ENCODE measurements at places on chromosomes 6 and 20.

- DNase-seq: peak; percentile 68
Observed at GRCh38 chr20:13788167-13788834, 3.5 kb downstream of the NDUFAF5 start.

GRCh38 chr6:16503970-16504415, 257.3 kb downstream of the ATXN1 start:
- DNase-seq: peak; percentile 49

DNA sequence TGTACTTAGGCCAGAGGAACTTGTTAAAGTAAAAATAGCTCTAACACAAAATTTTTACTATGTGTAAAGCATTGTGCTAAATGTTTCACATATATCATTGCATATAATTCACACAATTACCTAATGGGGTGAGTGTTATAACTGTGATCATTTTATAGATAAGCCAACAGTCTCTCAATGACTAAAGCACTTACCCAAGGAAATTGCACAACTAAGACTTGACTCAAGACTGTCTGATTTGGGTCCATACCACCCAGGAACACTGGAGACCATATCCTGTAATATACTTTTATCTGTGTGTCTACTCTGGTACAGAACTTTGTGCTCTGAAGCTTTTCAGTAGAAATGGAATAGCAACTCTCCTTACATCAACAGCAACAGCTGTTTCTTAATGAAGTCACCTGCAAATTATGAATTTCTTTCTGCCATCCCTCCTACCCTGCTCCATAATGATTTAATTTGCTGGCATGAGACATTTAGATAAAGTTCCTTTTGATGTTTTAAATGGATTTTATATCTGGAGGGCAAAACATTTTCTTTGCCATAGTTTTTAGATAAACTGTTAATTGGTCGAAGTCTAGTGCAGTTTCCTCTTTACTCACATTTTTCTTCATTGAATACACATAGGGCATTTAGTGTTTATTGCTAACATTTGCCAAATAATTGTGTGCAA, 47.5 kb downstream of the TSPYL4 start:
- DNase-seq: no peak

DNA sequence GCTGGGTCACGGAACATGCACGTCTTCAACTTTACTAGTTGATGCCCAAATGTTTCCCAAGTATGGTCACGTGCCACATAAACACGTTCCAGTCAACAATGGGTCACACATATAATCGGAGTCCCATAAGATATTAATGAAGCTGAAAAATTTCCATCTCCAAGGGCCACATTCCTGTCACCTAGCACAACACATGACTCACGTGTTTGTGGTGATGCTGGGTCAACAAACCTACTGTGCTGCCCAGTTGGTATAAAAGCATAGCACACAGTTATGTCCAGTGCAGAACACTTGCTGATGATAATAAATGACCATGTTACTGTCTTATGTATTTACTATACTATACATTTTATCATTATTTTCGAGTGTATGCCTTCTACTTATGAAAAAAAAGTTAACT, 68.0 kb upstream of the INSM1 start:
- DNase-seq: no peak

DNA sequence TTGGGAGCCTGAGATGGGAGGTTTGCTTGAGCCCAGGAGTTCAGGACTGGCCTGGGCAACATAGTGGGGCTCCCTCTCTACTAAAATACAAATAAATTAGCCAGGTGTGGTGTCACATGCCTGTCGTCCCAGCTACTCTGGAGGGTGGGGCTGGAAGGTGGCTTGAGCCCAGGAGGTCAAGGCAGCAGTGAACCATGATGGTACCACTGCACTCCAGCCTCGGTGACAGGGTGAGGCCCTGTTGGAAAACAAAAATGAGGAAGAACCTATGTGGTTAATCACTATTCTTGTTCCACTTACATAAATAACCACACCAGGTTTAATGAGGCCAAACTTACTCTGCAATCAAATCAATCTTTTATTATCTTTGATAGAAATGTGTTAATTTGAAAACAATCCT, 5.4 kb downstream of the PPDPF start:
- DNase-seq: no peak

DNA sequence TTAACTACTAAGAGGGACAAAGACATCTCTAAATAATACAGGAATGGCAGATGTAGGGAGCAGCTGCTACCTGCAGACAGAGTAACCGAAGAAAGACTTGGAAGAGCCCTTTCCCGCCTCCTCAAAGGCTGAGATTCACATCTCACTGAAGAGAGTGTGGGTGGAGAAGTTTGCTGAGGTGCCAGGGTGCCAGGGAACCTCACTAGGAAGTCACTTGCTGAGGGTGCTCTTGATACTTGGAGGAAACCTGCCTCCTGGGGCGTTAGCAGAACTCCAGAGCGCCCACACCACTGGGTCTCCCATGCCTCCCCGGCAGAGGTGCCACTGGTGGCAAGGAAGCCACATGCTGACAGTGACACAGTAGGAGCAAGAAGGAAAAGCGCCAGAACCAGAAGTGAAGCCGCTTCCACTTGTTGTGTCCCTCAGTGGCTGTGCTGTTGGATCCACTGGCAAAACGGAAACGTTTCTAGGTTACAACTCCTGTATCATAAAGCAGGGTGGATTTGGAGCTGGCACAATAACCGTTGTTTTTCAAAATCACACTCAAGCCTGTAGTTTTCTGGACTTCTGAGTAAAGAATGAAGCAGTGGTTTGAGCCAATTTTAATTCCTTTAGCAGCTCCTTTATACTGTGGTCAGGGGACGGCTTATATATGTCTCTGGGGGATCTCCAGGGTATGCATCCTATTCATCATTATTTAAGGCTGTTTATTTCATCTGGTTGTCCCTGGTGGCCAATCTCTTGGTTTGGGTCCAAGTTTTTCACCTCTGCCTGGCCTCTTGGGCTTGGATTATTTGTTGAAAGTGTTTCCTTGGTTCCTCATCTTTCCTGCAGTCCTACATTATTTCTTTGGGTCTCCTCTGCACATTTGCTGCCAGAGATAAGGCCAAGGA, 64.5 kb downstream of the CDC5L start:
- DNase-seq: no peak

GRCh38 chr20:44342248-44342647, 5.4 kb downstream of the R3HDML start:
- DNase-seq: no peak

DNA sequence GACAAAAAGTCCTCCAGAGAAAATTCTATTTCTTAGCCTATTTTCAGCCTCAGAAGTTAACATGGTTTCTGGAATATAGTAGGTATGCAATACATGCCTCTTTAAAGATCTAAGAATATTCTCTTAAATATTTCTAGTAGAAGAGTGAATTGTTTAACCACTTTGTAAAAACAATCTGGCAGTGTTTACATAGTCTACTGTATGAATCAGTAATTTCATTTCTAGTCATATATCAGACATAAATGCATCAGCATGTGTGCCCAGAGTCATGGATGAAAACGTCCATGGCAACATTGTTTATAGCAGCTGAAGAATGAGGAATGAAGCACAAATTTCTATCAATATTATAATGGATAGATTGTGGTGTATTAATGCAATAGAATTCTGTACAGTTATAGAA, 124.9 kb downstream of the NKAIN2 start:
- no peak for DNase-seq

- DNase-seq: peak; percentile 70
Observed at GRCh38 chr6:33771146-33772081, 17.5 kb downstream of the LEMD2 start.

DNA sequence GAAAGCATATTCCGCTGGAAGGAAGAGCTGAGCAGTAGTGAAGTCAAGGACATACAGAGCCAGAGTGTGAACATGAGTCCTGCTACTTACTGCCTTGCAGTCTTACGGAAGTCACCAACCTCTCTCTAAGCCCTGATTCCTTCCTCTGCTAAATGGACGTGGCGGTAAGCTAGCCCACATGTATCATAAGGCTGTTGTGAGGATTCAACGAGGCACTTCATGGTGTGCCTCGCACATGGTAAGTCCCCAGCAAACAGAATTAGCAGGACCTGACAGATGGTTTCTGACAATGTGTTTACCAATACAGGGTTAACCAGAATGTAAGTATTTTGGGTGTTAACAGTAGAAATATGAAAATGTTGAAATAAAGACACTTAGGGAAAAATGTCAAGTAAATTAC, 93.2 kb downstream of the IRF4 start:
- DNase-seq: no peak

GRCh38 chr6:170307080-170307545, 555 bp downstream of the FAM120B start:
- no peak for DNase-seq

GRCh38 chr6:28719275-28719940, 193.7 kb downstream of the GPX5 start:
- peak; percentile 59 for DNase-seq

GRCh38 chr20:57594092-57594951, 25.9 kb downstream of the ZBP1 start:
- peak; percentile 67 for DNase-seq

DNA sequence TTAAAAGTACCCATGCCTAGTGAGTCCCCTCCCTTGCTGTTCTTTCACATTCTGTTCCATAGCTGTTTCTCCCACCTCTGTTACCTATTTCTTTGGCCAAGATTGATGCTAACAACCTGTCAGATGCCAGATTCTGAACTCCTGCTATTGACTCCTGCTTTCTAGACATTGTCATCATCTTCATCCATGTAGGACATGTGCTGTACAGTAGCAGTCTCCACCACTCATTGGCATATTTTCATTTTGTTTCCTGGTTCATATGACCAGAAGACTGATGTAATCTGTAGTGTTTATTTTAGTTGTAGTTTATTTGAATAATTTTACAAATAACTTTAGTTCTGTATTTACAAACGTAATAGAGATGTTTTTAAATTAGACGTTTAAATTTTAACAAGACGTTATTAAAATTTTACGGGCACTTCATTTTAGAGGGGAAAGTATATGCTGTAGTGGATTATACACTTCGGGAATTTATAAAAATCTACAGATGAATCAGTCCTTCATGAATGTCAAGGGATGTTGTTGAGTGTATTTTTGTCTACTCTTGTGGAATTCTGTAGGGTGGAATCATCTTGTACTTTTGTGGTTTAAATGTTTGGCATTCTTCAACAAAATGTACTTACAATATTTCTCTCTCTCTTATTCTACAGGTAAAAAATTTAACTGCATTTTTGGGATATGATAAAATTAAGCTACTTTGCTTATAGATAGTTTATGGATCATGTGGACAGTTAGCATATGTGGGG, 34.1 kb downstream of the TRMT11 start:
- DNase-seq: no peak

DNA sequence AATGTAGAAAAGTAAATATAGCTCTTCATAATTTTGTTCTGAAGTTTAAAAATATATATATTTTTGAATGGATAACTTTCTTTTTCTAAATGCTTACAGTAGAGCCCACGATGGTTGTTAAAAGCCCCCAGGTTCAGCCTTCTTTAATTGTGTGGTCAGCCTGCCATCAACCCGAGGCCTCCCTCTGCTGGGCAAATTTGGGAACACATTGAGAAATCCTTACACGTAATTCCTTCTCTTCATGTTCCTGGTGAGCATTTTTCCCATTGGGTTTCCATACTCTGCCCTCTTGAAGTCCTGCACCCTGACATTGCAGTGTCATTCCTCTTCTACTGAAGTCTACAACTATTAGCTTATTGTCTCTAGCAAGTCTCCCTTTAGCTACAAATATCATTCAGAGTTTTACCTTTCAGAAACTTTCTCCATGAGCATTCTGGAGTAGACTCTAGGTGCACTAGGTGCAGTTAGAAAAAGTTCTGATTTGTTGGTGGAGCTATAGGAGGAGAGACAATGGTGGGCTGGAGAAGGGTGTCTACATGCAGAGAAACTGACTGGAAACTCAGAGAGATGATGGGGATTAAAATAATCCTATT, 40.6 kb downstream of the TRIM38 start:
- DNase-seq: peak; percentile 63

- peak; percentile 20 for DNase-seq
Observed at GRCh38 chr6:88761237-88762031, 202.0 kb downstream of the RNGTT start.

DNA sequence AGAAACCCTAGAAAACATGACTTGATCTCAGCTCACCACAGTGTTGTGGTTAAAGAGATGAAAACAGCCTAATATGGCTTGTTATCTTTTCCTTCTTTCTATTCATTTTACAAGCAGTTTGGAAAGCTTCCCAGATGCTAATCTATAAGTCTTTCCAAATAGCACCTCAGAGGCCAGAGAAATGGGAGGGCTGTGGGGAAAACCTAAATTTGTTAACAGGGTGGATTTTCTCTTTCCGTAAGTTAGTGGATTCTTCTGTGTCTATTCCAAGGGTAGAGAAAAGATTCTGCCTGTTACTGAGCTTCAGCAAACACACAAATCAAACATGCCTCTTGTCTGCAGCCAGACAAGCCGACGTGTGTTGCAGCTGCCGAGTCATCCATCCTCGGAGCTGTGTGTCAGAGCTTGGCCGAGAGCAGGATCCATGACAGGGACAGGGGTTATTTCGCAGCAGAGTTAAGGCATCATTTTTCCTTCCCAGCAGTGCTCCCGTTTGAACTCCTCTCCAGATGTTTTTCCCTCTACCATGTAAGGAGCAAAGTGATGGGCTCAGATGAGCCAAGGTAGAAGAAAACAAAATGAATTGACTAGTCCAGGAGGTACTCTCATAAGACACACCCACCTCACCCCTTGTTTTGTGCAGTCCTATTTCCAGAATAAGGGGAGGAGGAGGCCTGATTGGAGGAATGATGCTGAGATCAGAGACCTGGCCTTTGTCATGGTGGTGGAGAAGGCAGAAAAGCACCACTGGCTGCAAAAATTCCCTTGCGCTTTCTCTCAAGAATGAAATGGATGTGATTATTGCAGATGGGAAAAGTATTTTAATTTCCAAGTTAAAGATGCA, 560.0 kb downstream of the C6orf118 start:
- no peak for DNase-seq

GRCh38 chr6:60643870-60644269, 1642.2 kb downstream of the KHDRBS2 start:
- DNase-seq: no peak

GRCh38 chr20:24619212-24619611, 149.8 kb downstream of the SYNDIG1 start:
- DNase-seq: no peak

GRCh38 chr20:35232575-35232974, 6.1 kb downstream of the MMP24 start:
- DNase-seq: no peak

DNA sequence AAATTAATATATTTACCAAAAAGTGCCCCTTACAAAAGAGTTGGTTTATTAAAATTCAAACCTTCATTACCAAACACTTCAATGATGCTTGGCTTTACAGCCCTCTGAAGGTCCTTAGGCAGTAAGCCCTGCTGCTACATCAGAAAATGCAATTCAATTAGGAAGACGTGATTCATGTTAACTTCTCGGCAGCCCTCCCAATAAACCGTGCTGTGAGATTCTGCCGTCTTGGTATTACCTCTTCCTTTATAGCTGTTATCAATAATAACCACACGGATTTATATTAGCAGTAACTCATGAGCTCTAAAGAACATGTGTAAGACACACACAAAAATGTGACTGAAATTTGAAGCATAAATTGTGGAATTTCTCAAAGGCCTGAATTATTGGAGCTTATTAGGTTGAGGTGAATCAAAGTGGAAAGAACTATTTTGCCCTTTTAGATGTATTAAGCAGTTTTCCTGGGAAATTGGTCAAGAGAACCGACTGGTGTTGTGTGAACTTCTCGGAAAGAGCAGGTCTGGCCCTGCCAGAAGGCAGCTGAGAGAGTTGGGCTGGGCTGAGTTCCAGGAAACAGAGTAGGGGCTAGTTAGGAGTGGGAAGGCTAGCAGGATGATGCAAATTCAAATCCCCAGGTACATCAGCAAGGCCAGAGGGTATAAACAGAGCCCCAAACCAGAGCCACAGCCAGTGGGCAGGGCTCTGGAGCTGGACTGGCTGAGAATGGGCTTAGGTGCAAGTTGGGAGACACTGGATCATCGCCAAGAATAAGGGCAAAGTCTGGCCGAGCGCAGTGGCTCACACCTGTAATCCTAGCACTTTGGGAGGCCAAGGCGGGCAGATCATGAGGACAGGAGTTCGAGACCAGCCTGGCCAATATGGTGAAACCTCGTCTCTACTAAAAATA, 33.1 kb downstream of the FGD2 start:
- DNase-seq: no peak
